ENCODE measurements at places on chromosomes 1 and 21. TPM values are rescaled to one million over a fixed set of nuclear protein-coding genes. Genes with fewer than 3 reads are reported as not detected.

DNA sequence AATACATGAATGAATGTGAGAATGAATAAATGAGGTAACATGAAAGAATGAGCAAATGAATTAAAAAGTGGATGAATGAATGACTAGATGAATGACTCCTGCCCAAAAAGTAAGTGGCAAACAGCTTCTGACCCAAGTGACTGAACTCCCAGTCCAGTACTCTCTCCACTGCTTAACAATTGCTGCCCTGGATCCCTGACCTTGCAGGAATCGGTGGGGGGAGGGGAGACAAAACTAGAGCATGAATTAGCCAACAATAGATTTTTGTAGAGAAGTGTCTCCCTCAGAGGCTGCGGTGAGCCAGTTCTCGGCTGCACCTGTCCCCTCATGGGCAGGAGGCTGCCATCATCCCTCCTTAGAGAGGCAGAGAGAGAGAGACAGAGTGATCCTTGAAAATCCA, 5.9 kb upstream of the GRIK3 start:
- peaks cover 19% of the 10 kb centered on the region for H3K27me3 ChIP-seq
- DNase-seq = no peak
- no peaks in the 10 kb centered on the region for H3K36me3 ChIP-seq
- H3K4me3 ChIP-seq = no peak overlapping the region
- no peaks in the 10 kb centered on the region for H3K4me1 ChIP-seq

GRCh38 chr1:219339466-219339865, 165.8 kb downstream of the LYPLAL1 start:
- no peaks in the 10 kb centered on the region for H3K36me3 ChIP-seq
- no peaks in the 10 kb centered on the region for H3K27me3 ChIP-seq
- no peak overlapping the region for H3K4me3 ChIP-seq

DNA sequence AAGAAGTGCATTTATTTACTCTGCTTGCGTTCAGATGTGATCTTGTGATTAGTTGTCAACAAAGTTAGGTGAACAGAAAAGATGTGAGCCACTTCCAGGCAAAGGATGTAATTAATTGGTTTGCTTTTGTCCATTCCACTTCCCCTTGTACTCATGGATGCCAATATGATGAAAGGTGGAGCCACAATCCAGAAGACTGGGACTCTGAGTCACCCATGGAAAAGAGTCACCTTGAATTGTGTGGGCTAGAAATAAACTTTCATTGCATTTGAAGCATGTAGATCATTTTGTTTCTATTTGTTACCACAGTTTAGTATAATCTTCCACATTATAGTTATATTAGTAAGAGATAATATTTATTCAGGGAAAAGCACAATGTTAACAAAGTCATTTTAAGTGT, 684.2 kb downstream of the LTN1 start:
- H3K36me3 ChIP-seq = no peaks in the 10 kb centered on the region
- no peak overlapping the region for H3K4me3 ChIP-seq
- no peaks in the 10 kb centered on the region for H3K27me3 ChIP-seq
- DNase-seq = no peak

NR1I3 gene
- not detected for total RNA-seq

PEF1 gene
- total RNA-seq = 70.1 TPM
